ENCODE measurements at places on chromosomes 13 and 19.

- peak; percentile 39 for DNase-seq
Observed at GRCh38 chr19:39438270-39438934, 2.7 kb upstream of the RPS16 start.

GRCh38 chr13:85638815-85639393, 160.3 kb downstream of the SLITRK6 start:
- DNase-seq, result no peak

GRCh38 chr13:22286338-22286737, 615.5 kb downstream of the FGF9 start:
- DNase-seq, result no peak

GRCh38 chr13:111548301-111548700, 227.9 kb downstream of the TEX29 start:
- no peak for DNase-seq

- DNase-seq, result no peak
Observed at GRCh38 chr13:49643035-49643646, 14.8 kb downstream of the ARL11 start.
